H1 (cell line): ENCODE measurements at places on chromosomes 3 and 15. TPM values are rescaled to one million over a fixed set of nuclear protein-coding genes. Genes with fewer than 3 reads are reported as not detected.

The AMOTL2 gene
- 60.3 and 63.7 TPM in 2 replicates for total RNA-seq

The NR2E3 gene
- 0.40 and 0.56 TPM in 2 replicates for total RNA-seq

The GPR149 gene
- not detected in 2 replicates for total RNA-seq

The CNOT10 gene
- 55.9 and 61.0 TPM in 2 replicates for total RNA-seq

The P2RY13 gene
- total RNA-seq = not detected in 2 replicates

The CD200R1 gene
- total RNA-seq = not detected in 2 replicates

The PATL2 gene
- total RNA-seq = 0.48 and 0.65 TPM in 2 replicates

The PRICKLE2 gene
- 8.0 and 8.9 TPM in 2 replicates for total RNA-seq

DNA sequence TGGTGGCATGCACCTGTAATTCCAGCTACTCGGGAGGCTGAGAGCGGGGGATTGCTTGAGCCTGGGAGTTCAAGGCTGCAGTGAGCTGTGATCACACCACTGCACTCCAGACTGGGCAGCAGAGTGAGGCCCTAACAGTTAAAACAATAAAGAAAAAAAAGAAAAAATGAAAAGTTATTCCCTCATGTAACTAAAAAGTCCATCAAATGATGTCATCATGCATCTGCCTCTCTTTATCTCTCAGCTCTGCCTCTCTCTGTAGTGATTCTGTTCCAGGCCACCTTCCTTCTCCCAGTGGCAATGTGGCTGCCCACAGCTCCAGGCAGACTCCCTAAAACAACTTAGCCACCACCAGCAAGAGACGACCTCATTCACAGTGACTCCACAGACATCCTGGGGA is 31.5 kb upstream of the TRH start:
- no peak overlapping the region for H3K27ac ChIP-seq
- DNase-seq = no peak
- peaks cover 5% of the 10 kb centered on the region; the same call in 1 of the 2 replicates for H3K27me3 ChIP-seq
- H3K36me3 ChIP-seq = no peaks in the 10 kb centered on the region
- no peak overlapping the region for H3K4me3 ChIP-seq

DNA sequence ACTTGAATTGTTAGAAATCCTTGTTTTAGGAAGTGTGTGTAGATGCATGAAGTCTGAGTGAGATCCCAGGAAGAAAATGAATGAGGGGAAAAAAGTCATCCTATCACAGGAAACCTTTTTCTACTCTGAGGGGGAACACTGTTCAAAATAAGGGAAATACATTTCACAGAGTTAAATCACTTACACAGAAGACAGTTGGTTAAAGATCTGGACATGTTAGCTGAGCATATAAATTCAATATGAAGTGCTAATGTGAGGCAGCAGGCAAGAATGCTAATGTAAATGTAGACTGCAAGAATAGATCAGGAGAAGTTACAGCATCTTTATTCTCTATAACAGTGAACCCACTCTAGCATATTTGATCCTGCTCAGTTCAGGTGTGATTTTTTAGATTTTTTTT is 2.6 kb downstream of the TBCCD1 start:
- no peaks in the 10 kb centered on the region; the same call in 1 of the 2 replicates for H3K36me3 ChIP-seq
- H3K4me3 ChIP-seq = no peak overlapping the region
- DNase-seq = no peak
- no peak overlapping the region for H3K27ac ChIP-seq
- no peaks in the 10 kb centered on the region for H3K27me3 ChIP-seq
- peaks cover 2% of the 10 kb centered on the region for H3K4me1 ChIP-seq

DNA sequence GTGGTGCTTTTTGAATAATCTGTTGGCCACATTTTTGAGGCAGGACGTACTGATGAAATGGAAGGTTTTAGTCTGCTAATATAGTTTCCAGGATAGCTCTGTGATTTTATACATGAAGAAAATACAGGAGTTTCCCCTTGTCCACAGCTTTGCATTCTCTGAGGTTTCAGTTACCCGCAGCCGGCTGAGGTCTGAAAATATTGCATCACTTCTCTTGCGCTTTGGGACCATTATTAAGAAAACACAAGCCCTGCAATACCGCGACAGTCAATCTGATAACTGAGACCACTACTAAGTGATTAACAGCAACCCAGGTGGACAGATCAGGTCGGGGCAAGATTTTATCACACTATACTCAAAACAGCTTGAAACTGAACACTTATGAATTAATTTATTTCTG is 33.0 kb downstream of the BLM start:
- no peak overlapping the region for H3K27ac ChIP-seq
- H3K27me3 ChIP-seq = no peaks in the 10 kb centered on the region
- H3K4me1 ChIP-seq = no peaks in the 10 kb centered on the region
- H3K4me3 ChIP-seq = no peak overlapping the region
- no peaks in the 10 kb centered on the region for H3K36me3 ChIP-seq

DNA sequence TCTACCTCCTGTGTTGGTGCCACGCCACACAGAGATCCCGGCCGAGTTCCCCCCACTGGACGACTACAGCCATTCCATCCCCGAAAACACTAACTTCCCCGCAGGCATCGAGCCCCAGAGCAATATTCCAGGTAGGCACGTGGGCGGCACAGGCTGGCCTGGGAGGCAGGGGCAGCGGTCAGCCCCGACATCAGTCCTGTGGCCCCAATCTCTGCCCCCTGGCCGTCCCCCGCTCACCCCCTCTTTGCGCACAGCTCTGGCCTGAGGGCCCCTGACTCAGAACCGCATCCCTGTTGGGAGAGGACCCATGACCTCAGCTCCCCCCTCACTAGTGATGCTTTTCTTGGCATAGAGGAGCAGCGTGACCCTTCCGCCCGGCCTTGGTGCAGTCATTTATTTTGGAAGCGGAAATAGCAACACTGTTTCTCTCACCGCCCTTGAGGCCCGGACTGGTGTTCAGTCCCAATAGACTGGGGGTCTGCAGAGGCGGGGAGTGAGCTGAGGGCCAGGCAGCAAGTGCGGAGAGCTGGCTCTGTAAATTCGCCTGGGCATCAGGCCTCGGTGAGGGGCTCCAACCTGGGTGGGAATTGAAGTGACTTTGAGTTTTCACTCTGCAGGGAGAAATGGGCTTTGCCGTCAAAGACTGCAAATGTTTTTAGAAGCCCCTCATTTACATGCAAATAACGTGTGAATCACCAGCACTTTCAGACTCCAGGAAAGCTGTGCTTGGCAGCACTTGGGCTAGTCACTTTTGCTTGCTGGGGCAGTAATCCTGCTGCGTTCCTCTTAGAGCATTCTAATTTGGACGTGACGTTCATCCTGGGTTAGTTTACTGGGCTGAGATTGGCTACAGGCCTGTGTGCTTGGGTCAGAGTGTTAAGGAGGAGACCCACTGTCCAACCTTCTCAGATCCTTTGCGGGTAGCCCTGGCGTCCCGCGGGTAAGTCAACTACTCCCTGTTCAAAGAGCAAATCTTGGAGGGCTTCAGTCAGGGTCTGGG is 88.9 kb downstream of the AAGAB start:
- H3K27ac ChIP-seq = no peak overlapping the region; the same call in 1 of the 2 replicates
- no peaks in the 10 kb centered on the region for H3K36me3 ChIP-seq
- H3K27me3 ChIP-seq = peaks cover 2% of the 10 kb centered on the region; the same call in 1 of the 2 replicates
- peaks cover 19% of the 10 kb centered on the region for H3K4me1 ChIP-seq
- peak; percentile 80 for DNase-seq

DNA sequence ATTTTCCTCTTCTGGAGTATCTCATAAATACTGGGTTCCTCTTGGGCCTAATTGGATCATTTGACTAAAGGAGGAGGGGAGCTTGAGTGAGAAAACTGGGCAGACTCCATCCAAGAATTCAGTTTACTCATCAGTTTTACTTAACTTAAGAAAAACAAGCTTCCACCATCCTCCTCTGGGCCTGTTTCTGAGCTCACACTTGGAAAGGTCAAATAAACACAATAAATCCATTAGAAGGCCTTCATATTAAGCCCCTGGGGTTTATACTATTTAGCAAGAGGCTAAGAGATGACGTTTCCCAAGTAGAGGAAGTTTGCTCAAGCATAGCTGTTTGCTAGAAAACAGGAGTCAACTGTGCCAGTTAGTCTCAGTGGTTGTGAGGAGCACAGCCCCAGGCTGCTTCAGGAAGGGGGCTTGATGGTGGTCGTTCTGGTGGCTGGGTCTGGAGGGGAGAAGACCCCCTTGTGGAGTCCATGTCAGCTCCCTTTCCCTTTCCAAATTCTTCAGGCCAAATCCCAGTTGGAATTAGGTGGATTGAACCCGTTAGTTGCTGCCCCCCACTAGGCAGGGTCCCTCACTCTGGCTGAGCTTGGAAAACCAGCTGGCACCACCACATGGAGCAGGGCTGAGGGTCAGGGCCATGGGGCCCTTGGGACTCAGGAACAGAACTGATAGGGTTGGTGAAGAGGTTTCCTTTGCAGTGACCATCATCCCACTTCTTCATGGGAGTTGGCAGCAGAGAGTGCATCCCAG is 64.8 kb downstream of the SPSB4 start:
- no peak overlapping the region for H3K4me3 ChIP-seq
- H3K36me3 ChIP-seq = no peaks in the 10 kb centered on the region
- H3K4me1 ChIP-seq = no peaks in the 10 kb centered on the region
- no peak for DNase-seq
- H3K27me3 ChIP-seq = no peaks in the 10 kb centered on the region

DNA sequence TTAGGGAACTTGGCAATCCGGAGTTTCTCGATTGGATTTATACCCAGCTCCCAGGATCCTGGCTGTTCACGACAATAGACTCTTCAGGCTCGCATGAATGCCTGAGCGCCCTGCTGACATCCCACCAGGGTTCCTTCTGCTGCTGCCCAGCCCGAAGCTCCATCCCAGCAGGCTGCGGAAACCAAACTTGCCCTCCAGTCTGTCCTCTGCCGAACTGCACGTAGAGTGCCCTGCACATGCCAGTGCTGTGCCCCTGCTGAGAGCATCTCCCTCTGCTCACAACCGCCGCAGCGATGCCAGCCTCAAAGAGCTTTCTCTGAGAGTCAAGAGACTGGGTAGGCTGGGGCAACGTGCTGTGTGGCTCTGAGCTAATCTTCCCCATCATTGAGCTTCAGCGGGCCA is 6.9 kb downstream of the ADAMTS7 start:
- no peaks in the 10 kb centered on the region for H3K36me3 ChIP-seq
- H3K27ac ChIP-seq = peak overlapping the region; percentile 29; the same call in 1 of the 2 replicates
- H3K4me3 ChIP-seq = peak overlapping the region; percentile 42
- DNase-seq = peak; percentile 67

- H3K27me3 ChIP-seq = no peaks in the 10 kb centered on the region
- no peak for DNase-seq
- no peak overlapping the region for H3K4me3 ChIP-seq
- no peak overlapping the region for H3K27ac ChIP-seq
- no peaks in the 10 kb centered on the region for H3K4me1 ChIP-seq
These were observed 31.9 kb upstream of the STRIT1 start for GRCh38 chr3:155325263-155325835.

GRCh38 chr3:114205541-114205940 is 26.7 kb upstream of the DRD3 start:
- no peaks in the 10 kb centered on the region for H3K4me1 ChIP-seq
- H3K4me3 ChIP-seq = no peak overlapping the region
- H3K36me3 ChIP-seq = no peaks in the 10 kb centered on the region
- no peak for DNase-seq
- no peaks in the 10 kb centered on the region for H3K27me3 ChIP-seq

DNA sequence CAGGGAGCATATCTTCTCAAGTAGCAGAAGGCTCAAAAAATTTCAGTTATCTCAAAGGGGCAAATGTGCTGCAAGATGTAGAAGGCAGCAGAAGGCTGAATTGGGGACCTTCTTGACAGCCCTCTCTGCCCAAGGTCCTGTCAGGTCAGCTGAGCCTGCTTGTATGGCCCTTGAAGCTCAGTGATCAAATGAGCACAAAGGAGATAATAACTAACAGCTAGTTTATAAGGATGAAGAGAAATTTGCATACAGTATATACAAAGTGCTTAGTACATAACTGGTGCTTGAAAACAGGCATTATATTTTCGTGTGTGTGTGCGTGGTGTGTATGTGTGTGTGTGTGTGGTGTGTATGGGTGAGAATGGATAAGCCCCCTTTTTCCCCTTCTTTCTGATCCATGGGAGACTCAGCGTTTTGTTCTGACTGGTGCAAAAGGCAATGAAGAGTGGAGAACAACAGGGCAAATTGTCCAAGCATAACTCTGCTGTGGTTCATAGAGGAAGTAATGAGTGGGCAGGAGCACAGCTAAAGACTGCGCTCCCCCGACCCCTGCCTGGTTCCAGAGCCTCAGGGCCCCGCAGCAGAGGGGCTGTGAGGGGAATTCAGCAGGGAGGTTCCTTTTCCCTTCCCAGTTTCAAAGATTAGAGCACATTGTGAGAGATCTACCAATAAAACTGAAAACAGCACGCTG is 356.8 kb upstream of the NR2F2 start:
- no peak overlapping the region for H3K4me3 ChIP-seq
- DNase-seq = no peak
- no peaks in the 10 kb centered on the region for H3K36me3 ChIP-seq
- H3K4me1 ChIP-seq = no peaks in the 10 kb centered on the region
- no peaks in the 10 kb centered on the region for H3K27me3 ChIP-seq
- no peak overlapping the region for H3K27ac ChIP-seq

GRCh38 chr3:144289057-144289456 is 317.4 kb downstream of the DIPK2A start:
- no peak for DNase-seq
- H3K27me3 ChIP-seq = no peaks in the 10 kb centered on the region
- no peak overlapping the region for H3K27ac ChIP-seq
- H3K4me3 ChIP-seq = no peak overlapping the region
